ENCODE measurements at places on chromosomes 7 and 10.
A peak's percentile ranks its signal among the peaks of the same experiment; 100 is the strongest.

DNA sequence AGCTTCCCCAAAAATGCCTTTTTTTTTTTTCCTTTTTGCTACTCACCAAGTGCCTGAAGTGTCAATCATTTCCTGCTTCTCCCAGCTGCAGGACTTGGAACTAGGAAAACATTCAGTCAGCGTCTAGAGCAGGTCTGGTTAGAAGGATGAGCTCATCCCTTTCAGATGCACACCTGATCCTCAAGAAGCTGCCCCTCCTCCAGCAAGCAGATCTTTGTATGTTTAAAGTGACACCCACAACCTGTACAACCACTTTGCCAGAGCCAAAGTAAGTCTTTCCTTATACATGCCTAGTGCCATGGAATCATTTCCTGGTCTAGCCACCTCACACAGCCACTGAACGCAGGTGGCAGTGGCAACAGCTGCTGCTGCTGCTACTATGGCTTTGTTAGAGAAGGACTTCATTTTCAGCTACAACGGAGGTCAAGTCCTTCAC is 10.4 kb upstream of the USP54 start:
- no peak for DNase-seq

DNA sequence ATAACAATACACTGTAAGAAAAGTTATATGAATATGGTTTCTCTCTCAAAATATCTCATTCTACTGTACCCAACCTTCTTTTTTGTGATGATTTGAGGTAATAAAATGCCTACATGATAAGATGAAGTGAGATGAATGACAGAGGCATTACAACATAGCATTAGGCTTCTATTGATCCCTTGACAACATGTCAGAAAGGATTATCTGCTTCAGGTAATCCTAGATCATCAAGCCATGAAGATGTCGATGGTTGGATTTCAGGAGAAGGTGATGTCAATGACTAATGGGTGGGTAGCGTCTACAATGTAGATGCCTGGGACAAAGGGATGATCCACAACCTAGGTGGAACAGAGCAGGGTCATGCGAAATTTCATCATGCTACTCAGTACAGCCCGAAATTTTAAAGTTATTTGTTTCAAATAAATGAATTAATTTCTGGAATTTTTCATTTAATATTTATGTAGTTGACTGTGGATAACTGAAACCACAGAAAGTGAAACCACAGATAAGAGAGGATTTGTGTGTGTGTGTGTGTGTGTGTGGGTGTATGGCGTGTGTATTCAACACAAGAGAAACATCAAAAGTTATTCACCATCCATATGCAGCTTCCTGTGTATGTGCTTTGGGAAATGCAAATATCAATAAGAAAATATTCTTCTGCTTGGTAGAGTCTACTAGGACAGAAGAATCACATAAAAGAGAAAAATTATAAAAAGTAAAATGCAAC is 77.0 kb downstream of the MAGI2 start:
- no peak for DNase-seq

DNA sequence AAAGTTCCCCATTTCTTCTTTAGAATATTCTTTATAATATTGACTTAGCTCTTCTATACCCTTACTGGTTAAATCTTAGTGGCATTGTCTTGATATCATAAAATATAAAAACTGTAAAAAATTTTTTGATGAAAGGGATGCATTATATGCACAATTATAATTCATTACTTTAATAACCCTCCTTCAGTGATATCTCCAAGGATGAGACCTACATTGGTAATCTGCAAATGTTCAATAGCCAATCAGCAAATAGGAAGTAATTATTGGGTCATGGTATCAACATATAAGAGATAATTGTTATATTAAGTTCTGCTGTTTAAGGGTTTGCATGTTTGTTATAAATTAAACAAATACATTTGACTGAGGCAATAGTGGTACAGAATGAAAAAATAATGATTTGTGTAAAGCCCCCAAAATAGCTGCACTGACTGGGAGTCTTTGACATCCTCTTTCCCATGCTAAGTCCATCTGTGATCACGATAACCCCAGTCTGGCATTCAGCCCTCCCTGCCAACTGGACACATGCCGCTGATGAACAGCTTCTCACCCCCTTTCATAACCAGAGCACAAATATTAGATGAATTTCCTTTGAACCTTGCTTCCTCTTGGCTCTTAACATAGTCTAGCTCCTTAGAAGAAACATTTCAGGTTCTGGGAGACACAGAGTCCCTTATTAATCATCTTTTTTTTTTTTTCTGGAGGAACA is 169.5 kb downstream of the CPED1 start:
- no peak for DNase-seq

DNA sequence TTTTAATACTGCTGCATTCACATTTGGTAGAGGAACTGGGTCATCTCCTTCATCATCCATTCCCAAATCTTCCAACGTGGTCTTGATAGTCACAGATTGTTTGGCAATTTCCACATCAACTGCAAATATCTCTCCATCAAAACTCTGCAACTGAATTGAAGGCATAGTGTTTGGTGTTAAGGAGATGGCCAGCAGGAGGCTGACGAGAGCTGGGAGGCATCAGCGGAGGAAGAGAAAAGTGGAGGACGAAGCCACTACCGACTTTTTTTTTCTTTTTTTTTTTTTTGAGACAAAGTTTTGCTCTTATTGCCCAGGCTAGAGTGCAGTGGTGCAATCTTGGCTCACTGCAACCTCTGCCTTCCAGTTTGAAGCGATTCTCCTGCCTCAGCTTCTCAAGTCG is 205.0 kb upstream of the KCTD7 start:
- DNase-seq: no peak

DNA sequence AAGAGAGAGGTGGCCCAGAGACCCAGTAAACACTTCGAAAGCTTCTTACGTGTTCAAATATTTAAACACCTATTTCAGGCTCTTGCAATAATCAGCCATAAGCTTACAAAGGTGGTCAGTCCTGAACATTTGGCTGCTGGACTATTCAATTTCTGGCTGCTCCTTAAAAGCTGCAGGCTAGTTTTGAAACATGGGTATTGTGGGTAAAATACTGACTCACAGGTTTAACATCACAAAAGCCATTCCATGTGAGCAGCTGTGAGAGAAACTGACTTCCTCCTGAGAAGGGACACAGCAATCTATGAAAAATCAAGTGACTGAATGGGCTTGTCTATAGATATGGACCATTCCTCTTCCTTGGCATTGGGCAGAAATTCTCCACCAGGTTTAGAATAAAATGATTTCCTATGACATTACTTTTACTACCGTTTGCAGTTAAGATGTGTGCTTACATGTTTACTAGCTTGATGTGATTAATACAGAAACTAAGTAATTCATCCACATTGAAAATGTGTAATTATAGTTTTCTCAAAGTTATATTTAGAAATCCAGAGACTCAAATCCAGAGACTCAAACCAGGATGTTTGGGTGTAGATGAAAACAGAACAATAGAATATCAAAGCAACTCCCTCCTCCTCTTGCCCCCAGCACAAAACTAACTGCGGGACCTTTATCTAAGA is 252.3 kb downstream of the GATA3 start:
- DNase-seq: peak; percentile 66

DNA sequence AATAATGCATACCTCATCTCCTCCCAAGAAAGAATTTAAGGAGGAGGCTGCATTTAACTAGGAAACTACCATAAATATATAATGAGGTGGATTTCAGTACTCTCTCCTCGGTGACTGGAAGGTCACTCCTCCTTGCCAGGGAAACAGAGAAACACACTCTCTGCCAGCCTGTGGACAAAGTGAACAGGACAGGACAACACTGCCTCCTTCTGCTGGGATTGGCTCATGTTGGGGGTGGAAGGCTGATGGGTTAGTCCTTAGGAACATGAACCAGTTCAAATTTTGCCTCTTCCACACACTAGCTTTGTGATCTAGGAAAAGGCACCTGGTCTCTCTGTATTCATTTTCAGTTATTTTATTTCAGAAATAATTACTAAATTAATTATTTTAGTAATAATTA is 50.6 kb upstream of the STEAP4 start:
- no peak for DNase-seq

DNA sequence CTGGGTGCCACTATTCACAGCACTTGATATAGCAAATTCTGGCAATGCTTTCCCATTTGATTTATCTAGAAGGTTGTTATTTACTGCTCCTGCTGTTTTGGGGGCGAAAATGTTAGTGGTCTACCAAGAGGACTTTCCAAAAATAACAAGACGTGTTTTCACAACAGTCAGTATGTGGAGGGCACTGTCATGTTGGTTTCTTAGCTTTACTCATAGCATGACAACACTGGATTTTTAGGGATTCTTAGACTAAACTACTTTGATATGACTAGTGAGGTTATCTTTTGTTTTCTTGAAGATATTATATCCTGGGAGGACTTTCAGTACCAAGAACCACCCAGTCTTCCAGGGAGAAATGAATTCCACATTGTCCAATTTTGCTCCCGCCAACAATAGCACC is 49.4 kb downstream of the NUDCD3 start:
- DNase-seq: no peak

GRCh38 chr10:91367127-91367531 is 43.0 kb upstream of the HECTD2 start:
- DNase-seq: no peak

GRCh38 chr7:32935558-32935957 is 21.7 kb upstream of the FKBP9 start:
- no peak for DNase-seq

DNA sequence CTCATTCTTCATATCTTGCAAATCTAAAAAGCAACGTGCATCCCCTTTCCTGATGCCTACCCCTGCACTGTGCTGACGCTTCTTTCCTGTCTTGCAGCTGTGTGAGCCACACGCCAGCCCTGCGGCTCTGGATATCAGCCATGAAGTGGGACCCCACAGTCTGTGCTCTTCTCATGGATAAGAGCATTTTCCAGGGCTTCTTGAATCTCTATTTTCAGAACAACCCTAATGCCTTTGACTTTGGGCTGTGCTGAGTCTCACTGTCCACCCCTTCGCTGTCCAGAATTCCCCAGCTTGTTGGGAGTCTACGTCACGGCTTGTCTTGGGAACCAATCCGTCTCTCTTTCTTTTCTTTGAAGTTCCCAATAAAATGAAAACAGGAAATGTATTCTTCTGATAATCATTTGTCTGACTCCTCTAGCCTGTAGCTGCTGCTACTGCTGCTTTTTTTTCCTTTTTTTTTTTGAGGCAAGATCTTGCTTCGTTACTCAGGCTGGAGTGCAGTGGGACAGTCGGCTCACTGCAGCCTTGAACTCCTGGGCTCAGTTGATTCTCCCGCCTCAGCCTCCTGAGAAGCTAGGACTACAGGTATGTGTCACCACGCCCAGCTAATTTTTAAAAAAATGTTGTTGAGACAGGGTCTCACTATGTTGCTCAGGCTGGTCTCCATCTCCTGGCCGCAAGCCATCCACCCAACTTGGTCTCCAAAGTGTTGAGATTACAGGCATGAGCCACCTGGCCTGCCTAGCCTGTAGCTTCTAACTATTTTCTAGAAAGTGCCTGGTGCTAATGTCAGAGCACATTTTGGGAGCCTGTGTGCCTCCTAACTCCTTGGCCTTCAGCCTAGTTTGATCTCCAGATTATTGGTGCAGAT is 30.3 kb downstream of the GSTO2 start:
- no peak for DNase-seq

DNA sequence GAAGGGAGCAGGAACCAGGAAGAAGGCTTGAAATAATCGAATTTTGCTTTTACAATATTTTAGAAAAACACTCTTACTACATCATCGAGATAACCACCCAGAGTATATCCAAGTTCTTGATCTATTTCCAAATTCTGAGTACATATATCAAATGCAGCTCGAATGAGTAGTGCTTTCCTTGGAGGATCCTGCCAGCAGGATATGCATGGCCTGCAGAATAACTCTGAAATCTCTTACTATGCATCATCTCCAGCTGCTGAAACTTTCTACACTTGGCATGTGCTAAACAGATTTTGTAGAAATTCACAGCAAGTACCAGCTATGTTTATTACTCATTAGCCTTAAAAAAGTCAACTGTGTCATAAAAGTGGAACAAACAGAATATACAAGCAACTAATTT is 44.0 kb upstream of the ANK3 start:
- DNase-seq: no peak

- no peak for DNase-seq
These were observed 5.3 kb downstream of the MMRN2 start for GRCh38 chr10:86952106-86952505.

GRCh38 chr10:52121688-52122087 is 192.4 kb upstream of the DKK1 start:
- no peak for DNase-seq

GRCh38 chr7:140195859-140196258 is 19.1 kb upstream of the KDM7A start:
- DNase-seq: no peak

- no peak for DNase-seq
These were observed 249.9 kb upstream of the PLXNA4 start for GRCh38 chr7:132825932-132826835.

GRCh38 chr7:25861601-25862260 is 290.3 kb upstream of the NFE2L3 start:
- DNase-seq: no peak

Measured in HS-27A (cell line).